ENCODE measurements at places on chromosomes 6 and 20. TPM values are rescaled to one million over a fixed set of nuclear protein-coding genes. Genes with fewer than 3 reads are reported as not detected.

SAMD3 gene
- 51.0 TPM for total RNA-seq

PRKN gene
- 1.5 TPM for total RNA-seq

SRSF12 gene
- total RNA-seq: not detected

C20orf202 gene
- 0.25 TPM for total RNA-seq

CRISP3 gene
- not detected for total RNA-seq

OXT gene
- 0.68 TPM for total RNA-seq

ZBTB46 gene
- total RNA-seq: 0.25 TPM

GPX5 gene
- total RNA-seq: not detected

ZFP57 gene
- total RNA-seq: 12.3 TPM

TNF gene
- total RNA-seq: 18.6 TPM

FAM83C gene
- total RNA-seq: not detected

SPATA25 gene
- total RNA-seq: 1.7 TPM

ATF6B gene
- 147 TPM for total RNA-seq

GRCh38 chr6:32189069-32189741 is 797 bp downstream of the PBX2 start:
- H3K36me3 ChIP-seq: peaks cover 50% of the 10 kb centered on the region
- peaks cover 38% of the 10 kb centered on the region for H3K4me1 ChIP-seq
- H3K27me3 ChIP-seq: no peaks in the 10 kb centered on the region
- H3K4me3 ChIP-seq: peak overlapping the region; percentile 98
- peak overlapping the region; percentile 97 for H3K27ac ChIP-seq

DNA sequence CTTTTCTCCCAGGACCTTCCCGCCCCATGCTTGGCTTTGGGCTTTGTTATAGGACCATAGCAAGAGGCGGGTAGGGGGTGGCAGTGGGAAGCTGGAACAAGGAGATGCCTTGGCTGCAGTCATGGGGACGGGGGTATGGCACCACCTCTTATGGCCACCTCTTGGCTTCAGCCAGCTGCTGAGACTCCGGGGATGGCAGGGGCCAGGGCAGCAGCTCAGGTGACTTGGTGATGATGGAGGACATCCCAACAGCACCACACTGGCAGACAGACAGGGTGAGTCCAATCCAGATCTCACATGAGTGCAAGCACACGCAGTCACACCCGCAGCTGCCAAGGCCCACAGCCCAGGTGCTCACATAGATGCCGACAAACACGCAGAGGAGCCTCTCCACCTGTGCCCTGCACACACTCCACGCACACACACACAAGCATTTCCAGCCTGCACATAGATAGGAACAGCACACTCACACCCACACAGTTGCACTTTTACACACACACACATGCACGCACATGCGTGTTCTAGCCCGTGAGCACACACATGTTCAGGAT is 6.2 kb downstream of the NOL4L start:
- H3K27me3 ChIP-seq: no peaks in the 10 kb centered on the region
- no peaks in the 10 kb centered on the region for H3K36me3 ChIP-seq
- no peak for DNase-seq
- H3K4me1 ChIP-seq: peaks cover 25% of the 10 kb centered on the region

- H3K4me3 ChIP-seq: no peak overlapping the region
- peaks cover 27% of the 10 kb centered on the region for H3K36me3 ChIP-seq
Measured at GRCh38 chr20:35012227-35013069, 56.8 kb downstream of the MYH7B start.

DNA sequence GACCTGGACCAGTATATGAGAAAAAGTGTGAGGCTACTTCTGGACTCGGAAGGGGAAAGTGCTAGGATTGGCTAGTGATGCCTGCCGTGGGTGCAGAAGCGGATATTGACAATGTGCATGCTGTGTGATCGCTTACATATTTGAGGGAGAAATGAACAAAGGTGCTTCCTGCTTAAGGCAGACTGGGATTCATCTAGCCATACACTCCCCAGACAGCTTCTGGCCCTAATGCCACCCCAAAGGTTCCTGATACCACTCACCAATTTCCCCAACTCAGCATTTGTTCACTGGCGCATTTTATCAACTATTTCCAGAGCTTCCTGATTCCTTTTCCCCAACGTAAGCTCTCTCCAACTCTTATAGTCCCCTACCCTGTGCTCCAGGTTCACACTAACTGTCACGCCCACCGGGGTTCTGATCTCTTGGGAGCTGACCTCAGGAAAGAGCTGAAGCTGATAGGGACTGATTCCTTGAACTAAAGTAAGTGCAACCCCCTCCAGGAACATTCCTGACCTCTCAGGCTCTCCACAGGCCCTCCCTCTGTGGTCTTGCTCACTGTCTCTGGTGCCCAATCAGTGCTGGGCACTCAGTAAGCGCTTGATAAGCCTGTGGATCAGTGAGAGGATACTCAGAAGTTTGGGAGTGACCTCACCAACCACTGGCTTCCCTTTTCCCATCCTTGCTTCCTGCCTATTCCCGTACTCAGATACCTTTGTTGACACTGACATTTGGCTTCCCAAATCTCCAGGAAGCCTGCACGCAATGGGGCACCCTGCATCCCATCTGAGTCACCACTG is 73.3 kb downstream of the MRPL14 start:
- no peak for DNase-seq
- H3K4me3 ChIP-seq: no peak overlapping the region
- no peaks in the 10 kb centered on the region for H3K36me3 ChIP-seq
- no peak overlapping the region for H3K27ac ChIP-seq
- peaks cover 18% of the 10 kb centered on the region for H3K4me1 ChIP-seq

GRCh38 chr6:38943964-38944363 is 104.6 kb upstream of the GLP1R start:
- H3K27ac ChIP-seq: no peak overlapping the region
- peaks cover 11% of the 10 kb centered on the region for H3K27me3 ChIP-seq
- DNase-seq: no peak
- H3K36me3 ChIP-seq: no peaks in the 10 kb centered on the region

DNA sequence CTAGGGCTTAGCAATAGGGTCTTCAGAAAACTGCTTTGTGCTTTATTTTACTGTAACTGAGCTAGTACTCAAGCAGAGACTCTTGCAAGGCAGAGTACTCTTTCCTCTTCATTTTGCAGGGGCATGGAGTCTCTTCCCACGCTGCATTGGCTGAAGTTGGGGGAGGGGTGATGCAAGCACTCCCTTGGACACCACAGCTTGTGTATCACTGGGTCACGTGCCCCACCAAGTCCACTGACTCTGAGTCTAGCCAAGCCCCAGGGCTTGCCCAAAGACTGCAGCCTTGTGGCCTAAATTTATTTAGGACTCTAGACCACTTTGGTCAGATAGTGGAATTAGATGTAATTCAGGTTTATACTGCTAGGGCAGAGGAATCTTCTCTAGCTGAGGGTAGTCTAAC is 1075.0 kb upstream of the ADGRB3 start:
- H3K27ac ChIP-seq: no peak overlapping the region
- no peak overlapping the region for H3K4me3 ChIP-seq
- no peaks in the 10 kb centered on the region for H3K27me3 ChIP-seq
- no peaks in the 10 kb centered on the region for H3K4me1 ChIP-seq
- DNase-seq: no peak

GRCh38 chr6:1667012-1667804 is 57.5 kb downstream of the FOXC1 start:
- no peak for DNase-seq
- H3K4me3 ChIP-seq: no peak overlapping the region
- H3K36me3 ChIP-seq: no peaks in the 10 kb centered on the region
- H3K27me3 ChIP-seq: no peaks in the 10 kb centered on the region
- no peaks in the 10 kb centered on the region for H3K4me1 ChIP-seq
- H3K27ac ChIP-seq: no peak overlapping the region

GRCh38 chr6:130027948-130028347 is 9.6 kb downstream of the L3MBTL3 start:
- no peak for DNase-seq
- H3K27ac ChIP-seq: peak overlapping the region; percentile 94
- peaks cover 53% of the 10 kb centered on the region for H3K36me3 ChIP-seq
- H3K4me1 ChIP-seq: peaks cover 58% of the 10 kb centered on the region
- peak overlapping the region; percentile 74 for H3K4me3 ChIP-seq

GRCh38 chr6:170010665-170011203 is 259.3 kb downstream of the ERMARD start:
- no peak overlapping the region for H3K4me3 ChIP-seq
- H3K36me3 ChIP-seq: no peaks in the 10 kb centered on the region
- peaks cover under 1% of the 10 kb centered on the region for H3K4me1 ChIP-seq
- peaks cover 22% of the 10 kb centered on the region for H3K27me3 ChIP-seq
- DNase-seq: no peak
- H3K27ac ChIP-seq: no peak overlapping the region

GRCh38 chr6:155215906-155216305 is 47.9 kb upstream of the CLDN20 start:
- H3K27me3 ChIP-seq: peaks cover 10% of the 10 kb centered on the region
- no peak overlapping the region for H3K4me3 ChIP-seq
- H3K27ac ChIP-seq: no peak overlapping the region

DNA sequence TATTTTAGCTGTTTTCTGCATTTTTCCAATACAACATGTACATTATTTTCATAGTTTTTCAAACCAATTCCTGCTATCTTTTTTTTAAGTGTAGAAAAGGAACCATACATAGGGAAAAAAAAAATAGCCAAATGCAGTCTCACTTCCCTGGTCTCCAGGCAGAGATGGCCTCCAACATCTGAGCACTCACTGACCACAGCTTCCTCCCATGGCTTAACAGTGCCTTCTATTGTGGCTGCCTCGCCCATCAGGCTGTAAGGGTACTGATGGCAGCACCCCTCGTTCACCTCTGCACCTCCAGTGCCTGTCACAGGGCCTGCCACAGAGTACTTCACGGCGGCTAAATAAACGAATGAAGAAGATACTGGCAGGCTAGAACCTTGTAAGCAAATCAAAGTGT is 591.1 kb downstream of the PTPRT start:
- H3K27me3 ChIP-seq: no peaks in the 10 kb centered on the region
- H3K36me3 ChIP-seq: no peaks in the 10 kb centered on the region
- H3K4me1 ChIP-seq: no peaks in the 10 kb centered on the region
- H3K27ac ChIP-seq: no peak overlapping the region
- H3K4me3 ChIP-seq: no peak overlapping the region

DNA sequence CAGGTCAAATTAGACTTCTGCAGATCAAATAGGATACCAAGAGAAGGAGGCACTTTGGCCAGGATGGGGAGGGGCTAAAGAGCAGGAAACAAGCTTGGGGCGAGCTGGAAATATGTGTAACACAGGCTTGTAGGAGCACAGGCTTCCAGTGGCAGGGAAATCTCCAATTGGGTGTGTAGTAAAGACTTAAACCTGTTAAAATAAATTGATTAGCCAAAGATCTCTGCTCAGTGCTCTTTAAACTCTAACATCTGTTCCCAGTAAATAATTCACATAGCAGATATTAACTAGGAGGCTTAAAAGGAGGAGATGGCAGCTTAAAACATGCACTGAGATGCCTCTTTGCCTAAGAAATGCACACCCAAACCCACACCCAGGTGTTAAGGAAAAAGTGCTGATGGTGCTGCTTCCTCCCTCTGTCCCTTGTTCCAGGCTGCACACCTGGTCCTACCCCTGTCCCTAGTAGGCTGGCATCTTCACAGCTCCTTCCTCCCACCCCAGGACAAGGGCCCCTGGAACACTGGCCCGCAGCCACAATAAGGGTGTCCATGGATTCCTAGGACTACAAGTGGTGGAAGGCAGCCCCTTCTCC is 93.5 kb upstream of the MLN start:
- H3K36me3 ChIP-seq: peaks cover 5% of the 10 kb centered on the region
- peak overlapping the region; percentile 28 for H3K27ac ChIP-seq
- no peak for DNase-seq
- H3K27me3 ChIP-seq: no peaks in the 10 kb centered on the region
- H3K4me3 ChIP-seq: peak overlapping the region; percentile 4

- H3K27ac ChIP-seq: no peak overlapping the region
- H3K4me3 ChIP-seq: no peak overlapping the region
- no peaks in the 10 kb centered on the region for H3K36me3 ChIP-seq
Measured at GRCh38 chr6:94341173-94341572, 921.8 kb upstream of the EPHA7 start.

- H3K27me3 ChIP-seq: peaks cover 22% of the 10 kb centered on the region
- H3K4me3 ChIP-seq: no peak overlapping the region
- H3K4me1 ChIP-seq: peaks cover 10% of the 10 kb centered on the region
Measured at GRCh38 chr6:136528477-136528876, 21.7 kb downstream of the MAP7 start.

DNA sequence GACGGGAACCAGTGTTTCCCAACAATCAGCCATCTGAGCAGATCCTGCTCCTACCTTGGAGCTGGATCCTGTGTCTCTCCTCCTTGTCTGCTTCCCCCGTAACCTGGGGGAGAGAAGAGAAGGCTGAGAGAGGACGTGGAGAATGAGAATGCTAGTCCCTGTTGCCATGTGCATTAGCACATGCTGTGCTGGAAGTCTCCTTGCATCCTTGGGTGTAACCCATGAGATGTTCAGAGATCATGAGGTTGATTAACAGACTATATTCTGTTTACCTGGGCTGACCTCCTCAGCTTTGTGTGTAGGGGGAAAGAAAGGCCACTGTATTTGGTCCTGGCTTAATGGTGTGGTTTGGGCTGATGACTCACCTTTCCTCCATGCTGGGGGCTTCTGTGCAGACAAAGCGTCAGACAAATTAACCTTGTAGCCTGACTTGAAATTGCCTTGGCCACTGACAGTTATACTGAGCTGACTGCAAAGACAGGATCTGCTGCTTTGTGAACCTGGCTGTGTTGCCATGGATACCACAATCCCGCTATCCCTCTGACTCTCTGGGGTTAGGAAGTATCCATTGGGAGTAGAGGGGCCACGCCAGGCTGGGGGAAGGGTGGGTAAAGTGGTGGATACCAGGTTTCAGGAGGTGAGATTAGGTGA is 243.7 kb upstream of the CHD6 start:
- DNase-seq: no peak
- H3K27ac ChIP-seq: no peak overlapping the region
- H3K4me3 ChIP-seq: no peak overlapping the region
- no peaks in the 10 kb centered on the region for H3K4me1 ChIP-seq
- no peaks in the 10 kb centered on the region for H3K36me3 ChIP-seq

DNA sequence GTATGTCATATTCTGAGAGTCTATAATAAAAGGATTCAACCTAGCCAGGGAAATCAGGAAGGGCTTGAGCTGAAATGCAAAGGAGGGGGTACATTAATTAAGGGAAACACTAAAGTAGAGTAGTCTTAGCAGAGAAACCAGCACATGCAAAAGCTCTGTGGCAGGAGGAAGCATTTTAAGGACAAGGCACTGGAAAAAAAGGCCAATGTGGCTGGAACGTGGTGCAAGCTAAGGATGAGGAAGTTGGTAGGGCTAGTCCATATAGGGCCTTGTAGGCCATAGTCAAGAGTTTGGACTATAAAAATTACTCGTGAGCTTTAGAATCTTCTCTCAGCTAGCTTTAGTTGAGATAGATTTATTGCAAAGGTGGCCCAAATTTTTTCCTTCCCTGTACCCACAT is 75.2 kb upstream of the TOP1 start:
- no peaks in the 10 kb centered on the region for H3K36me3 ChIP-seq
- H3K4me1 ChIP-seq: peaks cover 2% of the 10 kb centered on the region
- H3K27ac ChIP-seq: no peak overlapping the region
- no peak overlapping the region for H3K4me3 ChIP-seq

- DNase-seq: no peak
- no peak overlapping the region for H3K4me3 ChIP-seq
- H3K27me3 ChIP-seq: no peaks in the 10 kb centered on the region
Measured at GRCh38 chr20:8645326-8645725, 423.6 kb upstream of the PLCB4 start.

- H3K4me1 ChIP-seq: peaks cover 3% of the 10 kb centered on the region
- H3K36me3 ChIP-seq: peaks cover 8% of the 10 kb centered on the region
- H3K27ac ChIP-seq: no peak overlapping the region
- peaks cover 9% of the 10 kb centered on the region for H3K27me3 ChIP-seq
- no peak overlapping the region for H3K4me3 ChIP-seq
- no peak for DNase-seq
Measured at GRCh38 chr6:157806131-157806855, 16.8 kb upstream of the SNX9 start.

GRCh38 chr6:168201383-168201782 is 118.2 kb downstream of the DACT2 start:
- H3K4me1 ChIP-seq: no peaks in the 10 kb centered on the region
- H3K27ac ChIP-seq: no peak overlapping the region
- H3K36me3 ChIP-seq: no peaks in the 10 kb centered on the region
- no peak for DNase-seq
- H3K27me3 ChIP-seq: peaks cover 2% of the 10 kb centered on the region
- no peak overlapping the region for H3K4me3 ChIP-seq

All from activated naive CD8-positive, alpha-beta T cell treated with anti-CD3 and anti-CD28 coated beads, Interleukin-2, amount 10 ng/mL, durations not matched to agents 7 days and 5 days (primary cell).